Ovary (tissue), 10 donors: ENCODE measurements at places on chromosomes 7 and 10. TPM values are rescaled to one million over a fixed set of nuclear protein-coding genes. Genes with fewer than 3 reads are reported as not detected.

GRCh38 chr10:119466655-119467054 is 75.9 kb downstream of the RGS10 start:
- DNase-seq = no peak
- no peaks in the 10 kb centered on the region for H3K4me1 ChIP-seq
- no peak overlapping the region for H3K4me3 ChIP-seq
- H3K27ac ChIP-seq = no peak overlapping the region
- H3K27me3 ChIP-seq = no peaks in the 10 kb centered on the region

- DNase-seq = no peak
- H3K27me3 ChIP-seq = no peaks in the 10 kb centered on the region
- no peaks in the 10 kb centered on the region for H3K36me3 ChIP-seq
- no peak overlapping the region for H3K27ac ChIP-seq
Observed at GRCh38 chr7:96718107-96719003, 8.7 kb upstream of the SEM1 start.

Gene MAP3K8
- 13.5 TPM for total RNA-seq

Gene CCDC3
- total RNA-seq = 14.3 TPM

DNA sequence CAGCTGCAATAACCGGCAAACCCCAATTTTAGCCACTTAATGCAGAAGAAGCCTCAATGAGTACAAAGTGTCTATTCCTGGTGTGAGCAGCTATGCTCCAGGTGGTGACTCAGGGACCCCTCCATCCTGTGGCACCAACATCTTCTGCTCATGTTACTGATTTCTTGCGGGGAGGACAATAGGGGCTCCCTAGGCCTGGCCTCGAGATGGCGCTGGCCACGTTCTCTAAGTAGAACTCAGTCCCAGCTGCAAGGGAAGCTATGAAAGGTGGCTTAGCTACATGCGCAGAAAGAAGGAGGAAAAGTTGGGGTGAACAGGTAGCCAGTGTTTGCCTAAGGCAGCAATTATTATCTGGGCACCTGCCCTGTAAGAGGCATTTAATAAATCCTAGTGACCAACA is 6.6 kb downstream of the GJD4 start:
- H3K4me1 ChIP-seq = no peaks in the 10 kb centered on the region
- no peak for DNase-seq
- H3K27me3 ChIP-seq = no peaks in the 10 kb centered on the region
- H3K27ac ChIP-seq = no peak overlapping the region
- no peak overlapping the region for H3K4me3 ChIP-seq

- no peak for DNase-seq
- H3K36me3 ChIP-seq = no peaks in the 10 kb centered on the region
- H3K27me3 ChIP-seq = no peaks in the 10 kb centered on the region
- no peak overlapping the region for H3K4me3 ChIP-seq
Observed at GRCh38 chr7:156780724-156781455, 112.1 kb downstream of the LMBR1 start.

GRCh38 chr7:87541648-87542047 is 59.0 kb downstream of the ABCB1 start:
- no peak overlapping the region for H3K27ac ChIP-seq
- DNase-seq = no peak
- no peaks in the 10 kb centered on the region for H3K4me1 ChIP-seq
- no peaks in the 10 kb centered on the region for H3K36me3 ChIP-seq
- H3K27me3 ChIP-seq = no peaks in the 10 kb centered on the region
- H3K4me3 ChIP-seq = no peak overlapping the region

DNA sequence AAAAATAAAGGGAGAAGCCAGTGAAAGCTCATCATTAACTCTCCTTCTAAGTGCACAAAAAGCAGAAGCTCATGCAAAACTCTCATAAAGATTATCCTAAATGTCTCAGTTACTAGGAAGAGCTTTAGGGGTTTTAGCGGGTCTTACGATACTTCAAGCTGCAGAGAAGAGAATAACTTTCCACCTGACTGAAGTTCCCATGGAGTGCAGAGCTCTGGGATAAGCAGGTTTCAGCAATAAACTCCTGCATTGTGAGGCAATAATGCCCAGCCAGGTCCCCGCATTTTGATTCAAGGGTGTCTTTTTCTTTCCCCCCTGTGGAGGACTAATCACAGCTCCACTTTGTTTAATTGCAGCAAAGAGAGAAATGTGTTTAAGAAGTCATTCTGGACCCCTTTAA is 241.9 kb upstream of the SP8 start:
- no peaks in the 10 kb centered on the region for H3K36me3 ChIP-seq
- H3K4me1 ChIP-seq = no peaks in the 10 kb centered on the region
- H3K27me3 ChIP-seq = no peaks in the 10 kb centered on the region
- no peak for DNase-seq
- H3K27ac ChIP-seq = no peak overlapping the region
- H3K4me3 ChIP-seq = no peak overlapping the region

Gene ADCYAP1R1
- 7.0 TPM for total RNA-seq

Gene GRK5
- total RNA-seq = 101 TPM

Gene HSPA12A
- 47.5 TPM for total RNA-seq

Gene HYAL4
- total RNA-seq = not detected

DNA sequence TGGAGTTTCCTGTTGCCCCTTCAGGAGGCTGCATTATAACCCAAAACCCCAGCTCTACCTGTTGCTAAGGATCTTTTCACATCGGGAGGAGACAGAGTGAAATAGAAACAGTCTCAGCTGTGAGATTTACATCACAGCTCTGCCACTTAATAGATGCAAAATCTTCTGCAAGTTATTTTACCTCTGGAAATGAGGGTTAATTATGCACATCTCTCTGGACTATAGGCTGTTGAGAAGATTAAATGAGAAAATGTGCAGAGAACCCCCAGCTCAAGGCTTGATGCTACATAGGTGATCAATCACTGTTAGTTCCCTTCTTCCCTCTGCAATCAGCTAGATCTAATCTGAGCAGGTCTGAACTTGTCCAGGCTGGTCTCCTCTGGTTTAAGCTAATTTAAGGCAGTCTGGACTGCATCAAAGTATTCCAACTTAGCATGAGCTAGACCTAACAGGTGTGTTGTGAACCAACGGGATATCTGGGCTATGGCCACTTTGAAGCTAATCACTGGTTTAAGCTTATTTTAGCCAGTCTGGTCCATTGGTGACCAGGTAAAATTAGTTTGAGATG is 8.9 kb upstream of the LRRC18 start:
- no peaks in the 10 kb centered on the region for H3K36me3 ChIP-seq
- no peaks in the 10 kb centered on the region for H3K27me3 ChIP-seq
- H3K4me3 ChIP-seq = no peak overlapping the region
- DNase-seq = no peak
- H3K4me1 ChIP-seq = no peaks in the 10 kb centered on the region

Gene NRCAM
- 14.8 TPM for total RNA-seq

- H3K27me3 ChIP-seq = no peaks in the 10 kb centered on the region
- H3K4me3 ChIP-seq = no peak overlapping the region
- peaks cover 11% of the 10 kb centered on the region for H3K4me1 ChIP-seq
- no peak overlapping the region for H3K27ac ChIP-seq
- no peaks in the 10 kb centered on the region for H3K36me3 ChIP-seq
Observed at GRCh38 chr10:24703700-24704099, 20.0 kb downstream of the ARHGAP21 start.

- H3K4me3 ChIP-seq = no peak overlapping the region
- no peak overlapping the region for H3K27ac ChIP-seq
- no peaks in the 10 kb centered on the region for H3K36me3 ChIP-seq
- no peaks in the 10 kb centered on the region for H3K27me3 ChIP-seq
- DNase-seq = no peak
- peaks cover 4% of the 10 kb centered on the region for H3K4me1 ChIP-seq
Observed at GRCh38 chr10:35819736-35820135, 177.6 kb upstream of the FZD8 start.

DNA sequence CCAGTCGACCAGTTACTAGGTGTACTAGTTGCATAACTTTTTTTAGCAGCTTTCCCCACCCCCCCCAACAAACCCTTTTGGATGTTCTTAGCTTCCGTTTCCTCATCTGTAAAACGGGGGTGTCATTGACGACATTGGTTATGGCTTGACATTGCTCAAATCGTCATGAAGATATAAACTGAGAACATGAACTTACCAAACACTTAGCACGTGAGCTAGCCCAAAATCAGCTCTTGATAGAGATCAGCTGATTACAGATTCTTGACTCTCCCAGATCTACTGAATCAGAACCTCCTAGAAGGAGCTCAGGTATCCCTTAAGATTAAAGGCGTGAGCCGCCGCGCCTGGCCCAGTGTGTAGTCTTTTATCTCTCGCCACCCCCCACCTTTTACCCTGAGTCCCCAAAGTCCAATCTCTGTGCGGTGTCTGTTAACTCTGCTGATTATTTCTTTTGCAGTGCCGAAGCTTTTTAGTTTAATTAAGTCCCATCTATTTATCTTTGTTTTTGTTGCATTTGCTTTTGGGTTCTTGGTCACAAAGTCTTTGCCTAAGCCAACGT is 1.0 kb upstream of the GNA12 start:
- H3K27ac ChIP-seq = no peak overlapping the region
- no peak for DNase-seq
- H3K36me3 ChIP-seq = no peaks in the 10 kb centered on the region
- H3K4me3 ChIP-seq = peak overlapping the region; percentile 21
- H3K27me3 ChIP-seq = no peaks in the 10 kb centered on the region

GRCh38 chr7:16460789-16461493 is 4.6 kb downstream of the SOSTDC1 start:
- H3K36me3 ChIP-seq = no peaks in the 10 kb centered on the region
- H3K4me1 ChIP-seq = peaks cover 1% of the 10 kb centered on the region

Gene GBX1
- not detected for total RNA-seq

DNA sequence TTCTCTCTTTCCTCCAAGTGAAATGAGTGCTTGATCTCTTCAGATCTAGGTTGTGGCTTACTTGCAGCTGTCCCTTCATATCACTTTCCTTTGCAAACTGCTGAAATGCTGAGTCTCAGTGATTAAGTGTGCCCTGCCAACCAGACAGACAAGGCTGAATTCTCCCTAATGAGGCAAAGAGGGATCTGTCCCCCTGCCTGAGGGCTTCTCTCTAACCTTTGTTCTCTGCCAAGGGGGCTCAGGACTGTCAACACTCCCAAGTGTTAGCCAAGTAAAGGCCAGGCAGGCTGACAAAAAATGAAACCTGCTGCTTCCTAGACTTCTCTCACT is at the start of gene MSS51:
Gene MSS51, minus strand, starts transcription at position 24 of the 330 bp plus-strand sequence. CDS start 5,277 bp downstream, outside the sequence.
- H3K4me1 ChIP-seq = no peaks in the 10 kb centered on the region
- no peak for DNase-seq
- H3K27ac ChIP-seq = no peak within 1 kb of the TSS
- no peaks in the 10 kb centered on the region for H3K27me3 ChIP-seq

Gene C10orf67
- total RNA-seq = 1.0 TPM

Gene GALNT17
- total RNA-seq = 57.1 TPM

DNA sequence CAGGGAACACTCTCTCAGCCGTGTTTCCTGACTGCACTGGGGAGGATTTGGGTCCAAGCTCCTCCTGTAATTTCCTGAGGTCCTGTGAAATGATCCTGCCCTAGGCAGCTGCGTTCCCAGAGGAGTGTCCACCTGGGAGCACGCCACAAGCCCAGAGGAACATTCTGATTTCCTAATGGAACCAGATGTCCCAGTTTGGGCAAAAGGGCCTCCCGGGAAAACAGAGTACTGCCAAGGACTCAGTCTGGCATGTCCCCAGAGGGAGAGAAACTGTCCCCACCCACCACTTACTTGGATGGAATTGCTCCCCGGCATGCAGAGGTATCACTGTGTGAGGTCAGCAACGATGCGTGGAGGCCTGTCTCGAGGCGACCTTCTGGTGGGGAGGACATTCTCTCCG is 34.5 kb downstream of the ASB13 start:
- H3K36me3 ChIP-seq = no peaks in the 10 kb centered on the region
- peaks cover 2% of the 10 kb centered on the region for H3K4me1 ChIP-seq
- no peak for DNase-seq
- no peak overlapping the region for H3K27ac ChIP-seq
- H3K27me3 ChIP-seq = no peaks in the 10 kb centered on the region

Gene GJD4
- total RNA-seq = not detected

Gene LDB3
- 1.5 TPM for total RNA-seq

DNA sequence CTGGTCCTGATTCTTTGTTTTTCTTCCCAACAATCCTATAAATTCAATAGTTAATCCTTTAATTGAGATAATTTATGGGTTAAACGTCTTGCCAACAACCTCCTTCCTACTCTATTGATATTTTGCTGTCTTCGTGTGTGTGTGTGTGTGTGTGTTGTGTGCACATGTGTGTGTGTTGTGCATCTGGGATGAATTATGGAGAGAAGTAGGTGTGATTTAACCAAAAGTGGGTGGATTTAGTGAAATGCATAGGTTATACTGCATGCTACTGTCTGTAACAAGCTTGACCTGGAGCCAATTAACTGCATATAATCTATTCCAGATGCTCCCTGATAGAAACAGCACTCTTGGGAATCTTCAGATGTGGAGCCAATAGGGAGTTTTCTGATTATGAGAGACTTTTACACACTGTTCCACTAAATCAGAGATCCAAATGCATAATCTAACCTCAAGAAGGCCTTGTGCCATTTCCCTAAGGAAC is 61.2 kb downstream of the SEMA3D start:
- no peak overlapping the region for H3K27ac ChIP-seq
- H3K27me3 ChIP-seq = no peaks in the 10 kb centered on the region
- DNase-seq = no peak
- no peaks in the 10 kb centered on the region for H3K36me3 ChIP-seq

DNA sequence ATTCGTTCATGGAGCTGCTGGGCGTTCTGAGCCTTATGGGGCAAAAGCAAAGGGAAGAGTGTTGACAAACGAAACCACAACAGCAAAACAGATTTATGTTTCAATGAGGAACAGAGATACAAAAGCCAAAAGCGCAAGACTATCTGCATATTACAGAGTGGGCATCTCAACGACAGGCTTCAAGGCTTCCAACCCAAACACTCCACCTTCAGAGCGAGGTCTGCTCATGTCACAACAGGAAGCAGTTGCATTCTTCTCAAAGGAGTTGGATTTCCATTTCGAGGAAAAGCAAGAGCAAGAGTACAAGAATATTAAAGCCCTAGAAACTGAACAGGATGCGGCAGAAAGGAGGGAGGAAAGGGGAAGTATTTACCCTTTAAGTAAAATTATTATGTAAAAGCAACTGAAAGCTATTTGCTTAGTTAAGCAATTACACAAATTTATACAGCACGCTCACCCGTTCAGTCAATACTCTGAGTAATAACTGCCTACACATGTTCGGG is 189.3 kb downstream of the ELMO1 start:
- H3K36me3 ChIP-seq = no peaks in the 10 kb centered on the region
- DNase-seq = no peak
- no peak overlapping the region for H3K27ac ChIP-seq
- no peak overlapping the region for H3K4me3 ChIP-seq
- peaks cover 3% of the 10 kb centered on the region for H3K4me1 ChIP-seq

DNA sequence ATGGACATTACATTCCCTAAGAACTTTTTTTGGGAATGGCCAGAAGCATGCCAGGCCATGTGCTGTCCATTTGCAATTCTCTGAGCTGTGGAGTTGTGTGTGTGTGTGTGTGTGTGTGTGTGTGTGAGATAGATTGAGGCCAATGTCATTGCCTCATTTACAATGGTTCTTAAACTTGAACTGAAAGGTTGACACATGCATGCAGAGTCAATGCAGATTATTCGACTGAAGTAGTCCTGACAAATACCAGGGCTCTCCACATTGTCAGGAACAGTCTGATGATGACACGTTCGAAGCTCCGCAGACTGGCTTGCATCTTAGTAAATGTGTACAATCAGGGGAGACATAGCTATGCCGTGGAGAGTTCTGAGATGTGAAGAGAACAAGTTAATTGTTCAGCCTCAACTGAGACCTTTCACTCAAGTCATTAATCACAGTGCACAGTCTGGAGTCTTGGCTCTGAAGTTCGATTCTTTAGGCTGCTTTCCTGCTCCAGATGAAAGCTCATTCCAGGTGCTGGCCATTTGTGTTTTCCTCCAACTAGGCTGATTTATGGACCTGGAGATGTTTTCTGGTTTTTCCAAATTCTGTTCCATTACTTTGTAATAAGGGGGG is 921.9 kb downstream of the LRMDA start:
- no peaks in the 10 kb centered on the region for H3K4me1 ChIP-seq
- H3K36me3 ChIP-seq = no peaks in the 10 kb centered on the region
- DNase-seq = no peak
- H3K27ac ChIP-seq = no peak overlapping the region
